Tibial nerve (tissue), 4 donors: ENCODE measurements at places on chromosomes 4 and X.

DNA sequence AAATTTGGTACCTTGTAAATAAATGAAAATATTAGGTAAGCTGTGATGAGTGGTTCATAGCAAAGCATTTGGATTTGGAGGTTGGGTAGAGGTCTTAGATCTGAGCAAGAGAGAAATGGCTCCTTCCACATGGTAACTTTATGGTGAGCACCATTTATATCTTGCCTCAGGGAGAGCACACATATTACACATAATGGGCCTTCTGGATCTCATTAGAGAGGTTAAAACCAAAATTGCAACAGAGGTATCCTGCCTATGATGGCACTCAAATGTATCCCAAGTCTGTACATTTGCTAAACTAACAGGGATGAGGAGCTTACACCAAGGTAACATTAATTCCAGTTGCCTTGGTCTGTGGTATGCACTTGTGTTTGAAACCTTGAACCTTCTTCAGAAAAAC is 87.1 kb upstream of the PUDP start:
- DNase-seq: no peak

DNA sequence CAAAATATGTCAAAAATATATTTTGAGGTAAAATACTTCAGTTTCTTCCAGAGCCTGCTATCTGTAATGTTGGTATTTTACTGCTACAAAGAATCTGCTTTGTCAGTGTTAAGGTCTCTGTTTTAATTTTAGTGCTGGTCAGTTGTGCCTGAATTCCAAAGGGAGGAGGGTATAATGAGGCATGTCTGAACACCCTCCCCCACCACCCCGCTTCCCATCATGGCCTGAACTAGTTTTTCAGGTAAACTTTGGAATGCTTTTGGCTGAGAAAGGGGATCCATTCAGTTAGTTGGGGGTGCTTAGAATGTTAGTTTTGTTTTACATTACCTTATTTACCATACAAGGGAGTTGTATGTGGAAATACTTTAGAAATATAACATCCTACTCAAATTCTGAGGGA is 158.5 kb downstream of the MID1IP1 start:
- no peak for DNase-seq

- no peak for DNase-seq
Observed at GRCh38 chr4:154492288-154492687, 689 bp upstream of the DCHS2 start.

GRCh38 chr4:118843237-118843636 is 7.3 kb upstream of the SEC24D start:
- no peak for DNase-seq

DNA sequence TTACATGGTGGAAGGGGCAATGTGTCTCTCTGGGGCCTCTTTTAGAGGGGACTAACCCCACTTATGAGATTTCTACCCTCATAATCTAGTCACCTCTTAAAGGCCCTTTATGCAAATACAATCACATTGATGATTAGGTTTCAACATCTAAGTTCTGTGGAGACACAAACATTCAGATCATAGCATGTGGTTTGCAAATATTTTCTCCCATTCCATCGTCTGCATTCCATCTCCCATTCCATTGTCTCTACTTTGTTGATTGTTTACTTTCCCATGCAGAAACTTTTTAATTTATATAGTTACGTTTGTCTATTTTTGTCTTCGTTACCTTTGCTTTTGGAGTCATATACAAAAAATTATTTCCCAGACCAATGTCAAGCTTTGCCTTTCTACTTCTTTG is 927.5 kb upstream of the INTU start:
- no peak for DNase-seq

- no peak for DNase-seq
Observed at GRCh38 chr4:3243136-3243780, 5.7 kb upstream of the MSANTD1 start.

- DNase-seq: no peak
Observed at GRCh38 chr4:8081621-8082516, 76.7 kb downstream of the ABLIM2 start.

DNA sequence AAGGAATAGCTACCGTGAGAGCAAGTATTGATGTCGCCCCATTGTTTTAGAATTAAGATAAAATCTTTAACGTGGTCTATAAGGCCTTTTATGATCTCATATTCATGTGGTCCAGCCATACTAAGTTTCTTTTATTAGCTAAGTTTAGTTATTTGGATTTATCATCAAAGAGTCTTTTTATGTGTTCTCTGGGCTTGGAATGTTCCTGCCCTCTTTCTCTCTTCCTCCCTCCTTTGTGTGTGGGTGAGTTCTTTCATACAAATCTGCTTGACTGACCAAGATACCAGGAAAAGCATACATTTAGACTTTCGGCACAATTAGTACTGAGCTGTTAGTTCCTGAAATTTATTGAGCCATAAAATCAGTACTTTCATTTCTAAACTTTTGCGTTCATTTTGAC is 11.3 kb downstream of the TDO2 start:
- no peak for DNase-seq

DNA sequence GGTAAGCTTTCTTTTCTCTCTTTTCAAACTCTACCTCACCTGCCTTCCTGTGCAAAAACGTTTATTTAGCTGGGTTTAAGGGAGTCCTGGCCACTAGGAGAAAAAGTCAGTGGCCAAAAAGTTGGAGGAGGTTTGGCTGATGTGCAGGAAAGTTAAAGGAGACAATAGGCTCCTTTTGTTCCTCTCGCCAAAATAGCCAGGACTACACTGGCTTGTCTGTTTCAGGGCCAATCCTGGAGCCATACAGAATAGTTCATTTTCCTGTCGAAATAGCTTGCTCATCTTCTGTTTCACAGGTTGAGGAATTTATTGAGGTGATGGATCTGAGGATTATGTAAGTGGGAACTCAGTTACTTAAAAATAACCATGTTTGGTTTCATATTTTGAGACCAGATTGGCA is 423 bp downstream of the HEPH start:
- DNase-seq: no peak

- DNase-seq: no peak
Observed at GRCh38 chr4:2094545-2094944, 35.4 kb downstream of the NAT8L start.

DNA sequence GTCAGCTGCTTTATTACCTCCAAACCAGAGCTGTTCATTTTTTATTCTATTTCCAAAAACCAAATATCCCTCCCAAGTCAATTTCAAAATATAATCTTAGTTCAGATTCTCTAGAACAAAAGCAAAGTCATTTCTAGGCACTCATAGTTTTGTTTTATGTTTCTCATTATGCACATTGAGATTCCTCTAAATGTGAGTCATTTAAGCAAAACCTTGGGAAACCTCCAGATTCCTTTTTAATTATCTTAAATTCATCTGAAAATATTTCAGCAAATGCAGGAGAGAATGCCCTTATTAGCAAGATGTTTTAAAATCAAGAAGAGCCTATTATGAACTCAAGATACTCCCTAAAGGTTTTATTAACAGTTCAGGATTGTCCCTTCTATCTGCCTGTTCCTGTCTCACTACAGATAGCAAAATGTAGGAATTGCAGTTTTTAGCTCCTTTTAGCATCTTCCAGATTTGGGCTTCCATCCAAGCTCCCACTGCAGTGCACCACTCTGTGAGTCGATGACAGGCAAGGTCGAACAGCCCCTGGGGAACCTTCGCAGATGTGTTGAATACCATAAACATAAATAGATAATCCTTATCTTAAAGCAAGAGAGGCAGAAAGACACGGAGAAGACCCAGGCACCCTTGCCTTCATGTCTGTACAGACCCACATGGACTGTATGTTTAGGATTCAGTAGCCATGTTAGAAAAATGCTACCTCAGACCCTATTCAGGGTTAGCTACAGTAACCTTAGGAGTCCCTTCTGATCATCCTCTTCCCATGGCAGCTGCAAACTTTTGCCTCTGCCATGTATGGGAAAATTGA is 11.3 kb upstream of the SLC9A7 start:
- DNase-seq: no peak

- DNase-seq: peak; percentile 69
Observed at GRCh38 chrX:72121383-72121782, 10.3 kb downstream of the RTL5 start.

DNA sequence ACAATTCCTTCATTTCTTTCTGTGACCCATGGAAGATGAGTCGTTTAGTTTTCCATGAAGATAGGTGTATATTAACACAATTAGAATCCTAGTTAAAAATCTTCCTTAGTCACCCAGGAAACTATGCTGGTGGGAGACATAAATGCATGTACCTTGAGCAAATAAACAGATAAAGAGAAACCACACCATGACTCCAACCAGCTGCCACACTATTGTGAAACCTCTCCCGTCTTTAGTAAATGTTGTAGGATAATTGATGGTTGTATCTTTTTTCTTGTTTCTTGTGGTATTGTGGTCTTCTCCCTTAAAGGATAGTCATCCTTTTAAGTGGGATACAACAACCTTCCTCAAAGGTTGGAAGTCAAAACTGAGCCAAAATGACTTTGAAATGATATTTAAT is 103.8 kb upstream of the LEF1 start:
- DNase-seq: no peak
